ENCODE measurements at places on chromosomes 3 and 15.

DNA sequence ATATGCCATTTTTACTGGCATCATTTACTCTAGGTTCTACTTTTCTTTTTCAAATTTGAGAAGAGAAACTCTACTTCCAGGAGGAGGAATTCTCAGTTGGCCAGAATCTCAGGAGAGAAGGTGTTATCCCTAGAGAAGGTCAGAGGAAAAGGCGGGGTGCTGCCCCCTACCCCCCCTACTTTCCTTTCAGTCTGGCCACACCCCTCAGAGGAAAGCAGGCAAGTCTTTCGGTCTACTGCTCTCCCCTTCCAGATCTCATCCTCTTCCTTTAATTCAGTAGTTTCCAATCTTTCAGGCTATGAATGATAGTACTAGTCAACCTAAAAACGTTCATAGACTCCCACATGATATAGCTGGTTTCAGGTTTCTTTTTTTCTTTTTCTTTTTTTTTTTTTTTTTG is 366.5 kb upstream of the TBL1XR1 start:
- no peak for DNase-seq

DNA sequence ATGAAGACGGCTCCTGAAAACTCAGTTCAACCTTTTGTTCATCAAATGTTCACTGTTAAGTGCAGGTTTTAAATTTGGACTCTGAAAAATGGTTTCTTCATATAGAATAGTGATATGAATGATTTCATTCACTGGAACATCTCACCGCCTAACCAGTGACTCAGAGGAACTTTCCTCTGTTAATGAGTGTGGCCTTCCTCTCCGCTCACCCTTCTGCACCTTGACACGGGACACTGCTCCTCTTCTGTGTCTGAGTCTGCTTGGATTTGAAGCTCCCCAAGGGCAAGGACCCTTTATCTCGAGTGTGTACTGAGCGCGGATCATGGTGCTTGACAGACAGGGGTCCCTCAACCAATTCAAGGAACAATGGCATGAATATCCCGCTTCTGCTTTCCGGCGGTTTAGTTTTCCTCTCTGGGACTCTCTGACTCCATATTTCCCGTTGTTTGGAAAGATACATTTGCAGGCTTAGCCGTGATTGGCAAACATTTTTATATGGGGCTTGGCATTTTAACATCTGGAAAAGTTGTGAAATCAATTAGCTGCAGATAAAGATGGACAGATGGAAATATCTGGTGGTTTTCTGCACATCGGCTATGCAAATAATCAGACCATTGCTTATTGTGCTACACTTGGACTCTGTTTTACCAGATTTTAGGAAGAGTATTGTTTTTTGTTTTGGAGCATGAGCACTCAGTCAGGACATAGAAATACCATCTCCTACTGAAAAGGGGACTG is 20.9 kb downstream of the KBTBD8 start:
- no peak for DNase-seq

GRCh38 chr3:10744098-10744465 is 71.9 kb upstream of the SLC6A11 start:
- no peak for DNase-seq

DNA sequence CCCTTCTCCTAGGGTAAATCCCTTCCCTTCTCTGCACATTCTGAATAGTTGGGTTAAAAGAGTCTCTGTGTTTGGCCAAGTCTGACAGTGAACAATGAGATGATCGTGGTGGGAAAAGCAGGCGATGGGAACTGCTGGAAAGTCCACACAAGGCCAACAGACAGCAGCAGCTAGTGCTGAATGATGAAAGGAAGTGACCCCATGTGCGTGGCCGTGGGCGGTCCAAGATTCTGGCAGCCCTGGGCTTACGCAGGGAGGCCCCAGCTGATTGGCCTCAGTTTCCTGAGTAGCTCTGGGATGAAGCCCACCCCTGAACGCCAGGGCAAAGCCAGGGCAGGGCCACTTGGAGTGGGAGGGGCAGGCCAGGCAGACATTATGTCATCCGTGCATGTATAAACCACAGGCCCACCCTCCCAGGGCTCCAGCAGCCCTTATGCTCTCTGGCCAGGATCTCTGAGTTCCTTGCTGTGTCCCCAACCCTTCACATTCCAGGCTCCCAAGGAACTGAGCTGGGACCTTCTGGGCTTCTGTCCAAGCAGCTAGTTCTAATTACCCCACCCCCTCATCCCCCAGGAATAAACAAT is 57.8 kb downstream of the CDC25A start:
- no peak for DNase-seq

DNA sequence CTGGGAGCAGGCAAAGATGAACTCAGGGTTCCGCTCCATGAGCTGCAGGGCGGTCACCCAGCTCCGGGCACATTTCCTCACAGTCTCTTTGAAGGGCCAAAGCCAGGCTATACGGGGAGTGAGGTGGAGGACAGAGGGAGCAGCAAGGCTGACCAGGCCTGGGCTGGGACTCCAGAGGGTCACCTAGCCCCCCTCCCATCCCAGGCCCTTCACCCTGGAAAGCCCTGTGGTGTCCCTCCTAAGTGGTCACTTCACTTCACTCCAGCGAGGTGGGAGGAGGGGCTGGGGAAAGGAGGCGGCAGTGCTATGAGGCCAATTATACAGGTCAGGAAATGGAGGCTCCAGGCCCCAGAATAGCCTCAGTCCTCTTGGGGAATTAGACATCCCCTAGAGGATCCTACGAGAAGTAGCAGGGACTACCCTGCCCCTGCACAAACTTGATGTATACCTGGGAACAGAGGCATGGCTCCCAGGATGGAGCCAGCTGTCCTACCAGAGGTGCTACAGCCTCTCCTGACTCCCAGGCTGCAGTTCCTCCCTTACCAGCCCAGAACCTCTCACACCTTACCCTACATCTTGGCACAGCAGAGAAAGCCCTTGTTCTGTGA is 5.7 kb downstream of the MAN2C1 start:
- DNase-seq = no peak

GRCh38 chr3:60383345-60383744 is 867.9 kb downstream of the FHIT start:
- no peak for DNase-seq

GRCh38 chr3:15794303-15794771 is 3.4 kb downstream of the ANKRD28 start:
- peak; percentile 82 for DNase-seq

- DNase-seq = no peak
Observed at GRCh38 chr3:122942937-122943827, 84.4 kb downstream of the SEMA5B start.

DNA sequence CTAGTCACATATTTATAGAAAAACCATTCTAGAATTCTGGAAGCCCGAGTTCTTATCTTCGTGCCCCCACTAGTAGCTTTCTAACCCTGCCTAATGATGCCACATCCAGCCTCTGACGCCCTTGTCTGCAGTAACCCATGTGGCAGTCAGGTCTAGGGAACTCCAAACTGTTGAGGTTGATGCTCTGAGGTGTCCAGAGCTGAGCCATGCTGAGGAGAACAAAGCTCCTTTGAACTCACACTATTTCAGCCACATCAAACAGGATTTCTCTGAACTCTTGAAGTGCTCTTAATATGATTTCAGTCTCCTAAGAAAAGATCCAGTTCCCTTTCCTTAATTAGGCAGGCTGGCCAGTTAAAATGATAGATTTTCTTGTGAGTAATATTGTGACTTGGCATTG is 150.5 kb upstream of the ST8SIA2 start:
- no peak for DNase-seq

- no peak for DNase-seq
Observed at GRCh38 chr3:13424865-13425617, 4.9 kb upstream of the NUP210 start.

- DNase-seq = no peak
Observed at GRCh38 chr3:13815088-13815683, 64.7 kb downstream of the WNT7A start.

DNA sequence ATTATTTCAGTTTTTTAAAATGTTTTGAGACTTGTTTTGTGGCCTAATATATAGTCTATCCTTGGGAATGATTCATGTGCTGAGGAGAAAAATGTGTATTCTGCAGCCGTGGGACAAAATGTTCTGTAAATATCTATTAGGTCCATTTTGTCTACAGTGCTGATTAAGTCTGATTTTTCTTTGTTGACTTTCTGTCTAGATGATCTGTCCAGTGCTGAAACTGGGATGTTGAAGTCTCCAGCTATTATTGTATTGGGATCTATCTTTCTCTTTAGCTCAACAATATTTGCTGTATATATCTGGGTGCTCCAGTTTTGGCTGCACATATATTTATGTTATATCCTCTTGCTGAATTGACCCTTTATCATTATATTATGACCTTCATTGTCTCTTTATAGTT is 85.2 kb downstream of the UBE2E2 start:
- no peak for DNase-seq

- no peak for DNase-seq
Observed at GRCh38 chr15:59873644-59874272, 130.4 kb upstream of the FOXB1 start.

All from CD4-positive, alpha-beta T cell treated with Interleukin-17A for 1 hour (primary cell).